ENCODE measurements at places on chromosomes 11 and 22. TPM values are rescaled to one million over a fixed set of nuclear protein-coding genes. Genes with fewer than 3 reads are reported as not detected.

ABCC8 gene
- not detected for total RNA-seq

OR51B2 gene
- total RNA-seq, result not detected

CPT1B gene
- total RNA-seq, result 2.5 TPM

RAB38 gene
- 5.2 TPM for total RNA-seq

SLC22A25 gene
- not detected for total RNA-seq

GAL gene
- total RNA-seq, result 2.9 TPM

MPST gene
- total RNA-seq, result 103 TPM

OR51B4 gene
- not detected for total RNA-seq

FDXACB1 gene
- 2.1 TPM for total RNA-seq

FGF3 gene
- not detected for total RNA-seq

WBP2NL gene
- 0.98 TPM for total RNA-seq

MCHR1 gene
- 0.65 TPM for total RNA-seq

FGF4 gene
- total RNA-seq, result not detected

MMP11 gene
- 13.7 TPM for total RNA-seq

GRIA4 gene
- not detected for total RNA-seq

SLC35F2 gene
- total RNA-seq, result 107 TPM

MEN1 gene
- total RNA-seq, result 21.7 TPM

CLNS1A gene
- total RNA-seq, result 92.1 TPM

LTO1 gene
- 21.6 TPM for total RNA-seq

FJX1 gene
- 39.5 TPM for total RNA-seq

SYT13 gene
- total RNA-seq, result not detected

SMTNL1 gene
- not detected for total RNA-seq

KCNK4 gene
- not detected for total RNA-seq

PRRG4 gene
- 0.33 TPM for total RNA-seq

APOBEC3C gene
- total RNA-seq, result 7.8 TPM

KRTAP5-9 gene
- total RNA-seq, result not detected

SLC22A6 gene
- total RNA-seq, result not detected
